Psoas muscle (tissue), 8 donors: ENCODE measurements at places on chromosomes 2 and 18. TPM values are rescaled to one million over a fixed set of nuclear protein-coding genes. Genes with fewer than 3 reads are reported as not detected.

DNA sequence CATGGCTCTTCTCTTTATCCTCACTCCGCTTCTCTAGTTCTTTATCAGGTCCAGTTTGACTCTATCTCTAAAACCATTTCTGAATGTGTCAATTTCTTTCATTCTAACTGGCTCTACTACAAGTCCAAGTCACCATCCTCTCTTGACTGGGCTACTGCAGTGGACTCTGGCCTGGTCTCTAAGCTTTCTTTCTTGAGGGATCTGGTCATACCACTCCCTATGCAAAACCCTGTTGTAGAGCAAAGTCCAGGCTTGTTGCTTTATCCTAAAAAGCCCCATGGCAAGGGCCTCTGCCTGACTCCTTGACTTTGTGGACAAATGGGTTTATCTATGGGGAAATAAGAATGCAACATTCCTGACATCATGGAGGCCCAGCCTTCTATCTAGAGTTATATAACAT, 87.1 kb downstream of the BCL2L11 start:
- H3K4me1 ChIP-seq, result no peaks in the 10 kb centered on the region
- H3K27ac ChIP-seq, result no peak overlapping the region
- H3K4me3 ChIP-seq, result no peak overlapping the region
- no peaks in the 10 kb centered on the region for H3K36me3 ChIP-seq
- DNase-seq, result no peak

DNA sequence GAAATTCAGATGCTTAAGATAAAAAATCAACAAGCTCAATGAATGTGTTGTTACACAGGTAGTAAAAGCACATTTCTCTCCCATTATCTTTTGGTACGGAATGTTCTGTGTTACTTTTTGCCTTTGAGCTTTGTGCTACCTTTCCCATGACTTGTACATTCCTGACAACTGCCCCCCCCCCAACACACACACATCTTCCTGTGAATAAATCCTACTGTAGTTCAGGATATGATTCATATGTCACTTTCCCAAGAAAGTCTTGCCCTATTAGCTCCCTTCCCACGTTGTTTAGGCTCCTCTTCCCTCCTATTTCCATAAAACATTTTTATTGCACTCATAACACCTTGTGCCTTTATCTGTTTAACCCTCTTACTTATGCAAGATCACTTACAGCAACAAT, 442.6 kb upstream of the LRATD1 start:
- H3K4me3 ChIP-seq, result no peak overlapping the region
- no peaks in the 10 kb centered on the region for H3K27me3 ChIP-seq
- H3K36me3 ChIP-seq, result no peaks in the 10 kb centered on the region
- H3K27ac ChIP-seq, result no peak overlapping the region
- no peak for DNase-seq

DNA sequence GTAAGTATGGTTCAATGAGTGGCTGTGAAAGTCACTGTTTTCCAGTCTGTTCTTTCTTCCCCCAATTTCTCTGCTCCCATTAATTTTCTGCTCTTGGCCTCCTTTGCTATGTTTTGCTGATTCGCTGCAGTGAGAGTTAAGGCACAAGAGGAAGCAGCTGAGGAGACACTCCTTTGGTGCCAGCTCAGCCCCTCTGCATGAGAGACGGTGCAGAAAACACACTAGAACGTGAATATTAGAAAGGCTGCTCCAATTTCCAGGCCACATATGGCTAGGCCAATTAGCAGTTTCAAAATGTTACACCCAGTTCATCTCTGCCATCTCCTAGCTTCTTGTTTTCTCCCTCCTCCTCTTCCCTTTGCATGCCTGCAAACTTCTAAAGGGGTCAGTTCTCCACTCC, 38.9 kb downstream of the AKAIN1 start:
- H3K27me3 ChIP-seq, result peaks cover 2% of the 10 kb centered on the region
- no peak overlapping the region for H3K4me3 ChIP-seq
- H3K36me3 ChIP-seq, result no peaks in the 10 kb centered on the region
- H3K4me1 ChIP-seq, result no peaks in the 10 kb centered on the region
- no peak overlapping the region for H3K27ac ChIP-seq

DNA sequence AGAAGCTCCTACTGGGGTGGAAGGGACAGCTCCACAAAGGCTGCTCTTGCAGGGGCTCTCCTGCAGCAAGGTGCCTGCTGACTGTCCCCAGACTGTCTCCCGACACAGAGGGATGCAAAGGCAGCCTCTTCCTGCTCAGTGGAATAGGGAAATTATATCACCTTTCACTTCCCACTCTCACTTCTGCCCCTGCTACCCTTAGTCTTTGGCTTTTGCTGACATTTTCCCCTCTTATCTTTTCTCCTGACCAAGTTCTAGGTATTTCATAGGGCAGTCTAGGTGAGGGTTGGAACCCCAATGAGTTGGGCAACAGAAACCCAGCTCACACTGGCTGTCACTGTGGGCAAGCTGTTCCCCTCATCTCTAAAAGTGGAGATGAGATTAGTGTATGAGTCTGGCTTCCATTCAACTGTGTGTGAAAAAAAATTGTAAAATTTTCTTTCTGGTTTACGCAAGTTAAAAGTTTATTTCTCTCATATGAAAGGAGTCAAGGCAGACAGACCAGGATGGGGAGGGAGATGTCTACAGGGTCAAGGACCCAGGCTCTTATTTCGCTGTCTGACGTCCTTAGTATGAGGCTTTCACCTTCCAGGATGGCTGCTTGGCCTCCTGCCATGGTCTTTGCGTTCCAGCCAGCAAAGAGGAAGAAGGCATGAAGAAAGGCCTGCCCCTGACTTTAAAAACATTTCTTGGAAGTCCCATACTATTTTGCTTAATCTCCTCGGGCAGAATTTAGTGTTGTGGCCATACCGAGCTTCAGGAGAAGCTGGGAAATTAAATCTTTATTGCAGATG, 7.5 kb upstream of the MOCOS start:
- no peak overlapping the region for H3K4me3 ChIP-seq
- H3K27ac ChIP-seq, result no peak overlapping the region
- peaks cover 28% of the 10 kb centered on the region for H3K36me3 ChIP-seq
- DNase-seq, result peak; percentile 76

GRCh38 chr2:13821255-13821880, 811.1 kb upstream of the LRATD1 start:
- no peak overlapping the region for H3K27ac ChIP-seq
- H3K4me1 ChIP-seq, result no peaks in the 10 kb centered on the region
- no peak for DNase-seq
- no peak overlapping the region for H3K4me3 ChIP-seq
- no peaks in the 10 kb centered on the region for H3K36me3 ChIP-seq
- H3K27me3 ChIP-seq, result no peaks in the 10 kb centered on the region

GRCh38 chr2:46854260-46854659, 61.3 kb downstream of the MCFD2 start:
- no peak for DNase-seq
- no peaks in the 10 kb centered on the region for H3K36me3 ChIP-seq
- peak overlapping the region; percentile 76 for H3K27ac ChIP-seq
- H3K4me3 ChIP-seq, result no peak overlapping the region

Gene SLC8A1
- 4.9 TPM for total RNA-seq

Gene CHRND
- total RNA-seq, result 80.1 TPM

Gene SCLY
- 4.8 TPM for total RNA-seq
